Progenitor cell of endocrine pancreas (in vitro differentiated cells): ENCODE measurements at places on chromosomes 16 and 17.

DNA sequence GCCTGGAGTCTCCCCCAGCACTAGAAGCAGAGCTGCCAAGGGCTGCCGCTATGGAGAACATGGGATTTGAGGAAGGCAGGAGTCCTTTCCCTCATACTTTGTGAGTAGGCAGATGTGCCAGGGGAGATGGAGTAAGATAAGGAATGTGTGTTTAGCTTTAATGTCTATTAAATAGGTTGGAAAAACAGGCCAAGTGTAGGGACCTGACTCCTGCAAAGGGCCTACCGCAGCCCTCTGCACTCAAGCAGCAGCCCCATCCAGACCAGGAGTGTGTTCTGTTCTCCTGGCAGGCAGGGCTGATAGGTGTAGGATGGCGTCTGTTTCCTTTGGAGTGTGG is 1.8 kb upstream of the MIF4GD start:
- peak overlapping the region; percentile 51 for H3K4me3 ChIP-seq
- no peak for DNase-seq
- no peaks in the 10 kb centered on the region for H3K36me3 ChIP-seq
- peaks cover 11% of the 10 kb centered on the region for H3K4me1 ChIP-seq

DNA sequence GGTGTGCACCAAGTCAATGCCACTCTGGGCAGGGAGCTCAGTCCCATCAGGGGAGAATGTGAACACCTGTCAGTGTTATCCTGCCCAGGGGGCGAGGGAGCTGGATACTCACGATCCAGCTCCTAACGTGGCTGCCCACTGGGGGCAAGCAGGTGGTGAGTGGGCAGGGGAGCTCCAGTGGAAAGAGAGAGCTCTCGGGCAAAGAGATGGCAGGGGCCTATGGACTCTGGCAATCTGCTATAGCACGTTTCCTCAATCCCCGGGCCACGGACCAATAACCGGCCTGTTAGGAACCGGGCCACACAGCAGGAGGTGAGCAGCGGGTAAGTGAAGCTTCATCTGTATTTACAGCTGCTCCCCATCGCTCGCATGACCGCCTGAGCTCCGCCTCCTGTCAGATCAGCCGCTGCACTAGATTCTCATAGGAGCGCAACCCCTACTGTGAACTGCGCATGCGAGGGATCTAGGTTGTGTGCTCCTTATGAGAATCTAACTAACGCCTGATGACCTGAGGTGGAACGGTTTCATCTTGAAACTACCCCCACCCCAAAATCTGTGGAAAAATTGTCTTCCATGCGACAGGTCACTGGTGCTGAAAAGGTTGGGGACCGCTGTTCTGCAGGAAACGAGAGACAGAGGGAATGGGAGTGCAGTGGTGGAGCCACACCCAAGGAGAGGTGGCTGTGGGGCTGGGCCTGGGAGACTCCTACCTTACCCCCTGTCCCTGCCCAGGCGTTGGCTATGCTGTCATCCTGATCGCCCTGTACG is 15.6 kb downstream of the SLC6A2 start:
- H3K27me3 ChIP-seq: peaks cover 39% of the 10 kb centered on the region
- no peak overlapping the region for H3K27ac ChIP-seq
- no peaks in the 10 kb centered on the region for H3K36me3 ChIP-seq
- H3K4me3 ChIP-seq: no peak overlapping the region
- no peak for DNase-seq

DNA sequence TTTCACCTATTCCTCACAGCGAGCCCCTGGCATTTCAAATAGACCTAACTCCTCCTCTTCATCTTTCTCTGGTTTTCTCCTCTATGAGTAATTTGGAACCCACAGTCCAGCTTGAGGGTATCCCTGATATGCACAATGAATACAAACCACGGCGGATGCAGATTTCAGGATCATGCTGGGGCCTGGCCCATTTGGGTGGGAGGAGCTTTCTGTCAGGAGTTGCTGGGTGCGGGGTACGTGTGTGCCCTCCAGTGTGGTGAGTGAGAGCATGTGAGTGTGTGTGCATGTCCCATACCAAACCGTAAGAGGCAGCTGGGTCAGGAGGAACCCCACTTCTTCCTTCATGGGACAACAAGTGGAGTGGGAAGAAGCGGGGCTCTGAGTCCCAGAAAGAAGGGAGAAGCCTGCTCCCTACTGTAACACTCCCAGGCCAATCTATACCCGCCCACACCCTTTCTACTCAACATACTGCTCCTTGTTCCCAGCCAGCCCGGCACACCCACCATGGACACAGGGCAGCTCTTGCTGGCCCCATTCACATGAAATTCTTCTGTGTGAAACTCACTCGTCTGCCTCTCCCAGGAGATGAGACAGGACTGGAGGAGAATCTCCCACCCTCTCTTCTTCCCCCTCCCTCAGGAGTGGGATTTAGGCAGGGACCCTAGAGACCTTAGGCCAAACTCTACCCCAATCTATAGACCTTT is 18.4 kb downstream of the CNTNAP1 start:
- no peak for DNase-seq
- H3K4me1 ChIP-seq: no peaks in the 10 kb centered on the region
- no peak overlapping the region for H3K4me3 ChIP-seq
- H3K27me3 ChIP-seq: no peaks in the 10 kb centered on the region

DNA sequence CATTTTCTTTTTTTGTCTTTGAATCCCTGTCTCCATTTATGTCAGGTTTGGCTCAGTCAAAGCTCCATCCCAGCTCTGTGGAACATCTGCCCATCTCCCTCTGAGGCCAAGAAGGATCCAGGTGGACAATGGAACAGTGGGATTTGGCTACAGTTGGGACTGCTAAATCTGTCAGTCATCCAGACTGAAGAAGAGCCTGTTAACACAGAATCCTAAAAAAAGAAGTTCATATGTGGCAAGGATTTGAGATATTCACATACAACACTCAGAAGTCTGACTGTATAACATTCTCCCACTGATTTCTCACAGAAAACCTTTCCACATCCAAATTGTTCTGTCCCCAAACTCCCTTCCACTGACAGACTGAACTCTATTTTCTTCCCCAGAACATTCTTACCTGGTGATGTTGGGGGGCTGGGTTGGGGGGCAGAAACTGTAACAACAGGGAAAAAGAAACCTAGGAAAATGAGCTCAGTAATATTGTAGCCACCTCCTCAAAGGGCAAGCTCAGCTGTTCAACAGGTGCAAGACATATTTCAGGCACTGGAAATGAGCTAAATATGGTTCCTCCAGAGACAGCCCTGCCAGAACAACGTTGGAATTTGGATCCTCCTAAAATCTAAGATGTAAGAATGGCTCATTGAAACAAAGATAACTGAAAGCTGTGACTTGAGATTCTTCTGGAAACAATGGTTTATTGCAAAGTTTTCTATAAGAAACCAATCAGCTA is 301.5 kb upstream of the CDH5 start:
- peaks cover 24% of the 10 kb centered on the region for H3K27me3 ChIP-seq
- no peak for DNase-seq

GRCh38 chr16:70704586-70704985 is 18.7 kb upstream of the MTSS2 start:
- H3K27me3 ChIP-seq: no peaks in the 10 kb centered on the region
- H3K27ac ChIP-seq: no peak overlapping the region
- no peak overlapping the region for H3K4me3 ChIP-seq
- no peak for DNase-seq

- no peaks in the 10 kb centered on the region for H3K27me3 ChIP-seq
Observed at GRCh38 chr17:80698297-80698696, 153.7 kb downstream of the RPTOR start.

DNA sequence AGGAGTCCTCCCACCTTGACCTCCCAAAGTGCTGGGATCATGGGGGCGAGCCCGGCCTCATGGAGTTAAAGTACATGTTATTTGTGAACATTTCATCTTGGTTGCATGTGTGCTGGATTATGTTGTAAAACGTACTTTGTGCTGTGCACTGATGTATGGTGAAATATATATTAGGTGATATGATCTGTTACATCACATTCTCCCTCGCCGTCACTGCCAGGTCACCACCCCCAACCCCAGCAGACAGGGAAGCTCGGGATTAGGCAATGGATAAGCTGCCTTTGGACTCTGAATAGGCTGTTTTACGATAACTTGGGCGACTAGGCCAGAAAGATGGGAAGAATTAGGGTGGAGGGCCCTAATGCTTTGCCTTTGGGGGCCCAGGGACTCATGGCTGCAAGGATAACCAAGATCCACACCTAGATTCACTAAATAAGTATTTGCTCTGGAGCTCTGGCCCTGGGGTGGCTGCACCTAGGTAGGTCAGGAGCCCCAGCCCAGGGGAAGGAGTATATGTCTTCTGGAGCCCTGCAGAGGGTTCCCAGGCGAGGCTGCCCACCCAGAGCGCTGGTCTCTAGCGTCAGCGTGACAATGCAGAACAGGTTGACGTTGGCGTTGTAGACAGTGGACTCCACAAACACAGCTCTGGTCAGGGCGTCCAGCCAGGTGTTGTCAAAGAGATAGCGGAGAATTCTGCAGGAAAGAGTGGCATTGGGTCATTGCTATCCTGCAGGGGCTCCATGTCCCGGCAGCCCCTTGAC is 27.1 kb upstream of the GCSH start:
- no peaks in the 10 kb centered on the region for H3K4me1 ChIP-seq
- H3K27me3 ChIP-seq: peaks cover 9% of the 10 kb centered on the region
- no peaks in the 10 kb centered on the region for H3K36me3 ChIP-seq
- no peak overlapping the region for H3K27ac ChIP-seq
- no peak for DNase-seq
- no peak overlapping the region for H3K4me3 ChIP-seq

DNA sequence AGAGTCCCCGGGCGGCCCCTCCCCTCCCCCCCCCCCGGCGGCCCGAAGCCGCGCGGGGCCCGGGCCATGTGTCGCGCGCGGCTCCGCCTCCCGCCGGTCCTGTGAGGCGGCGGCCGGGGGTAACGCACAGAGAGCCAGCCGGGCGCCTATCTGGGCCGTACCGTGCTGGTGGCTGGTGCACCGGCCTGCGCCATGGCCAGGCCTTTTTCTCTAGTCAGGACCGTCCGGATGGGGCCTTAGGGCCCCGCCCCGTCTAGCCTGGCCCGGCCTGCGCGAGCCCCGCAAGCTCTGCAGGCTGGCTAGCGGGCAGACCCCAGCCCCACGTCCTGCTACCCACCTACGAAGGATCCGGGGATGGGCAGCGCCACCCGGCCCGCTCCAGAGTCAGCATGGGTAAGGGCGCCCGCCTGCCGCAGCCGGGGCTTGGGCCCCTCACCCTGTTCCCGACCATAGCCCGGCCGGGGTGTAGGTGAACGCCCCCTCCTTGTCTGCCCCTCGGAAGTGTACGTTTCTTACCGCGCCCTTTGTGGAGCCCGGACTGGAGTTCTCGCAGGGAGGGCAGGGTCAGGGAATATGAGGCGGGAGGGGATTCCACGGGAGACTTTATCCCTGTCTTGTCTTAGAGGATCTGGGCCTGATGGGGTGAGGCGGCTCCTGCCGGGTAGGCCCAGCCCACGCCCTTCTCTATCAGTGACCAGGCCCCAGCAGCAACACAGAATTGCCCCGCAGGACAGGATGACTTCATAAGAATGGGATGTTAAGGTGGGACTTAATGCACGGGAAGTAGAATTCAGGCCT is at the start of gene CENPT:
Gene CENPT, minus strand, starts transcription at position 630 of the 798 bp plus-strand sequence. CDS start 13,834 bp downstream, outside the sequence.
- H3K4me1 ChIP-seq: peaks cover 40% of the 10 kb centered on the region
- peak within 1 kb of the TSS; percentile 90 for H3K4me3 ChIP-seq
- peaks cover 1% of the 10 kb centered on the region for H3K36me3 ChIP-seq

- H3K36me3 ChIP-seq: no peaks in the 10 kb centered on the region
- H3K27ac ChIP-seq: no peak overlapping the region
- H3K27me3 ChIP-seq: peaks cover 8% of the 10 kb centered on the region
Observed at GRCh38 chr17:65228734-65229620, 91.8 kb downstream of the RGS9 start.

DNA sequence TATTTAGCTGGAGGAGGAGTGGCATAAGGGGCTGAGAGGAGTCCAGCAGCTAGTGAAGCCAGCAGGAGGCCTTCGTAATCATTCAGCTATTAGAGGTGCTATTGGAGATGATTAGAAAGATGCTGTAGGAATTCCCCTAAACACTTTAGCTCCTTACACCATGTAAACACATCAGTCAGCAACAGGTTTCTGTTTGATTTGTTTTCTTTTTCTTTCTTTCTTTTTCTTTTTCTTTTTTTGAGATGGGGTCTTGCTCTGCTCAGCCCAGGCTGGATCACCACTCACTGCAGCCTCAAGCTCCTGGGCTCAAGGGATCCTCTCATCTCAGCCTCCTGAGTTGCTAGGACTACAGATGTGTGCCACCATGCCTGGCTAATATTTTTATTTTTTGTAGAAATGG is 10.6 kb upstream of the SEPHS2 start:
- H3K4me1 ChIP-seq: peaks cover 21% of the 10 kb centered on the region
- DNase-seq: no peak

DNA sequence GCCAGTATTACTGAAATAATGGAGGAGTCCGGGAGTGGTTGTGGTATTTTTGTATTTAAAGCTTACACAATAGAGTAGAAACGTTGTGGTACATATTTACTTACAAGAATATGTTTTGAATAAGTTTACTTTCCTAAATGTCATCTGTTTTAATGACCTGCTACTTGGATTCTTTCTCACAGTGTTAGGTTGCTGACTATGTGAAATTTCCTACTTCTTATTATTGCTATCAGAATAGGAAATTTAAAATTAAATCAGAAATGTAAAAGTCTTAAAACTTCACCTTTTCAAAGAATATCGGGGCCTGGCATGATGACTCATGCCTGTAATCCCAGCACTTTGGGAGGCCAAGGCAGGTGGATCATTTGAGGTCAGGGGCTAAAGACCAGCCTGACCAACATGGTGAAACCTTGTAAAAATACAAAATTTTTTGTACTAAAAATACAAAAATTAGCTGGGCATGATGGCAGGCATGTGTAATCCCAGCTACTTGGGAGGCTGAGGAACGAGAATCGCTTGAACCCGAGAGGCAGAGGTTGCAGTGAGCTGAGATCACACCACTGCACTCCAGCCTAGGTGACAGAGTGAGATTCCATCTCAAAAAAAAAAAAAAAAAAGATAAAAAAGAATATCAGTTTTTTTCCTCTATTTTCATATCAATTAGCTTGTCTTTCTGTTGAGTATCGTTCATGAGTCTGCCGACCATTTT is 77.8 kb downstream of the VMP1 start:
- peak overlapping the region; percentile 88 for H3K27ac ChIP-seq
- H3K4me3 ChIP-seq: no peak overlapping the region
- no peak for DNase-seq
- H3K27me3 ChIP-seq: no peaks in the 10 kb centered on the region

GRCh38 chr17:45346216-45347015 is 29.6 kb upstream of the MAP3K14 start:
- no peaks in the 10 kb centered on the region for H3K36me3 ChIP-seq
- no peak overlapping the region for H3K4me3 ChIP-seq
- no peak for DNase-seq
- no peaks in the 10 kb centered on the region for H3K4me1 ChIP-seq
- H3K27ac ChIP-seq: no peak overlapping the region

DNA sequence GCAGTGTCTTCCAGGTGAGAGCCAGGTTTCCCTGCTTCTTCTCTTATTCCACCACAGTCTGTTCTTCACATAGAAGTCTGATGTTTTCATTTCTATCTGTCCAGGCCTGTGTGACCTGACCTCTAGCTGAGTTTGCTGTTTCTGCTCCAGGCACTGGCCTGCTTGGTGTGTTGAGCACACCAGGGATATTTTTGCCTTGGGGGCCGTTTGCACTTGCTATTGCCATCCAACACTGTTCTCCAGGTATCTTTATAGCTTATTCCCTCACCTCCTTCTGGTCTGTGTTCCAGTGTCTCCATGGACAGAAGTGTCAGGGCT is 41.4 kb downstream of the MRTFB start:
- no peaks in the 10 kb centered on the region for H3K27me3 ChIP-seq
- no peak overlapping the region for H3K27ac ChIP-seq
- DNase-seq: no peak
- H3K4me1 ChIP-seq: peaks cover 28% of the 10 kb centered on the region

GRCh38 chr16:4525634-4526277 is 12.8 kb downstream of the CDIP1 start:
- no peak overlapping the region for H3K27ac ChIP-seq
- no peaks in the 10 kb centered on the region for H3K36me3 ChIP-seq
- DNase-seq: no peak
- no peak overlapping the region for H3K4me3 ChIP-seq
